Fibroblast of upper back skin (primary cell): ENCODE measurements at places on chromosomes 13 and 19.

DNA sequence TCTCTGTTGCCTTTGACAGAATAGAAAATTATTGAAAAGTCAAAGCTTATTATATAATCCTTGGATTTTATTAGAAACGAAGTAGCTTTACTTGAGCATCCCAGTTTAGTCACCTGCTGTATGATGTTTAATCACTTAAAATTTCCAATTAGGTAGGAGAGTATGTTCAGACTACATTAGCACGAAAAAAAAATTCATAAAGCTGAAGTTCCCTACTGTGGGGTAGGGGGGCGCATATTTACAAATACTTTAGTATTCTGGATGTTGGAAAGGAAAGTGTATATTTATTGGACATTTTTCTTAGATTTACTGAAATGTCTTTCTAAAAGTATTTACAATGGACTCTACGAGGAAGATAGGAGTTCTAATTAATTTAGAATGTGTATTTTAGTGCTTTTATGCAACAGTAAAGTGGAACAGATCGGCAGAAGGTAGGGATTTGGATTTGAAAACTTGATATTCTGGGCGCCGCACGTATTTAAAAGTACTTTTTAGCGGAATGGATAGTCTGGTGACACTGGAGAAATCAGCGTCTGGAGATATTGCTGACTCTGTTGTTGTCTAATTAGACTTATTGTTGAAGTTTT lies 1.9 kb downstream of the CDK8 start:
- peak; percentile 5 for DNase-seq

DNA sequence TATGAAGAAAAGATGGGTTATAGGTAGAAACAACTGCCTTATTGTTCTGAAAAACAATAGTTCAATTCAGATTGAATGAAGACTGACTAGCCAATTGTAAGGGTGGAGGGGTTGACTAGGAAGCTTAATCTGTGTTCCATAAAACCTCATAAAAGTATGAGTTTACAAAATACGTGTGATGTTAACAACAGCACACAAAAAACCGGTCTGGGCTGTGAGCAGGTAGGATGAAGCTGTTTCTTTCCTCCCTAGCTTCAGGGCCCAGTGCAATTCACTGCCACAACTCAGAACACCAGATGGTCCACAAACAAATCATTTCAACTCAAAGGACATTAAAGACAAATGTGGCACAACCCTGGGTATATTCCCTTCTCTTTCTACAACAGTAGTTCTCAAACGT lies 3.2 kb downstream of the OXGR1 start:
- no peak for DNase-seq

- DNase-seq = no peak
Measured at GRCh38 chr13:36954542-36954941, 34.5 kb upstream of the SMAD9 start.

DNA sequence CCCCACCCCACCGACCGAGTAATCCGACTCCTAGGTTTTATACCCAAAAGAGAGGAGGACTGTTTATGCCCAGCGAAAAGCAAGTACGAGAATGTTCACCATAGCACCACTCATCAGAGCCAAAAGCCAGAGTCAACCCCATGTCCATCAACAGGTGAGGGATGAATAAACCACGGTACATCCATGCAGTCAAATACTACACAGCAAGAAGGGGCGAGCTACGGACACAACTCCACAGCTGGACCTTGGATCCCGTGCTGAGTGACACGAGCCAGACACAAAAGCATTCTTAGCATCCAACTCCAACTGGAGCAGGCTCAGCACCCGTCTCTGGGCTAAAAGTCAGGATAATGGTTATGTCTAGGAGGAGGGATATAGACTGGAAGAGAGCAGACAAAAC lies 12.2 kb upstream of the RABAC1 start:
- DNase-seq = no peak

- DNase-seq = no peak
Measured at GRCh38 chr13:102903659-102904407, 58.0 kb downstream of the ERCC5 start.

- DNase-seq = no peak
Measured at GRCh38 chr13:95564733-95565291, 12.3 kb downstream of the CLDN10 start.

DNA sequence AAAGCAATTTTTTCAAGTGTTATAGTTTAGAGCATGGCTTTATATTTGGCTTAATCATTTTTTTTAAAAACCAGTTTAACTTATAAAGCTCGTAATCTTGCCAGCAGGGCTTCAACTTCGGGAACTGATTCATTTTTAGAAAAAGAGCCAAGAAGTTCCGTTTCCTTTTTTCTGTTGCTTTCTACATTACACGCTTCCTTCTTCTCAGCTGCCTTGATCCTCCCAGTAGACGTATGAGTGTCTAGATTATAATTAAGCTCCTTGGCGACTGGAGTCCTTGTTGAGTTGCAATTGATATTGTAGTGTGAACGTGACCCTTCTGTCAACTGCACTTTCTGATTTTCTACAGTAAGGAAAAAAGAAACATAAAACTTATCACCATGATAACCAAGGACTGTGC lies 497.2 kb downstream of the DIAPH3 start:
- peak; percentile 25 for DNase-seq

DNA sequence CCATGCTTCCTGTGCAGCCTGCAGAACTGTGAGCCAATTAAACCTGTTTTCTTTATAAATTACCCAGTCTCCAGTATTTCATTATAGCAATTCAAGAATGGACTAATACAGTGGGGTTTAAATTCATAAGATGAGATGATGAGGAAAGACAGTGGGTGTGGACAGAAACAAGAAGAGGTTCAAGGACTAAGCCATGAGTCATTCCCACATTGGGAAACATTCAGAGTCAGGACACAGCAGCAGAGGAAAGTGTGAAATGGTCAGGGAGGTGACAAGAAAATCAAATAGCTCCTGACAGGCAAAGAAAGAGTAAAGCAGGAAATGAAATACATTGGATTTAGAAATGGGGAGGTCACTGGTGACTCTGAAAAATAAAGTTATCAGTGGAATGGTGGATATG lies 9.1 kb downstream of the ZNF841 start:
- DNase-seq = no peak

- no peak for DNase-seq
Measured at GRCh38 chr19:17303940-17304267, 679 bp upstream of the ABHD8 start.

GRCh38 chr13:44218501-44219240 lies 155.0 kb upstream of the SERP2 start:
- DNase-seq = no peak

DNA sequence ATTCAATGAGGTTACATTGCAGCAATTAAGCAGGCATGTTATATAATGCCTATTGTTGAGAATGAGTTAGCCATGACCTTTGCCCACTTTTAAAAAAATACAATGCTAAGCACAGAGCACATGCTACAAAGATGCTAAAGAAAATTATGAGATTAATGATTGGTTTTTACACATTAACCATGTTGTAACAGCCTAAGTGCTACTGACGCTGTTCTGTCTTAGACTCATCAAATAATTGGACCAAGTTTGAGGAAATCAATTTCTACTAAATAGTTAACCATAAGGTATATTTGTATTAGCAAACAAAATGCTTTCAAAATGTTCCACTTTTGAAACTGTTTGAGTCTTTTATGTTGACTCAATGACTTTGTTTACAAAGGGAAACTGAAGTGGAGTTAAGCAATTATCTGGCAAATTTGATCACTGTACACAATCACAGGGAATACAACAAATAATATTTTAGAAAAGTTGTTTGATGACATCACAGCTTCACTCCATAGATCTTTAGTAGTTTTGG lies 14.3 kb downstream of the MIR17HG start:
- no peak for DNase-seq

- DNase-seq = no peak
Measured at GRCh38 chr19:34120141-34120540, 52.2 kb upstream of the LSM14A start.

GRCh38 chr13:77514336-77514726 lies 21.2 kb upstream of the SCEL start:
- DNase-seq = no peak

GRCh38 chr19:4647676-4648644 lies 8.6 kb downstream of the TNFAIP8L1 start:
- peak; percentile 35 for DNase-seq

DNA sequence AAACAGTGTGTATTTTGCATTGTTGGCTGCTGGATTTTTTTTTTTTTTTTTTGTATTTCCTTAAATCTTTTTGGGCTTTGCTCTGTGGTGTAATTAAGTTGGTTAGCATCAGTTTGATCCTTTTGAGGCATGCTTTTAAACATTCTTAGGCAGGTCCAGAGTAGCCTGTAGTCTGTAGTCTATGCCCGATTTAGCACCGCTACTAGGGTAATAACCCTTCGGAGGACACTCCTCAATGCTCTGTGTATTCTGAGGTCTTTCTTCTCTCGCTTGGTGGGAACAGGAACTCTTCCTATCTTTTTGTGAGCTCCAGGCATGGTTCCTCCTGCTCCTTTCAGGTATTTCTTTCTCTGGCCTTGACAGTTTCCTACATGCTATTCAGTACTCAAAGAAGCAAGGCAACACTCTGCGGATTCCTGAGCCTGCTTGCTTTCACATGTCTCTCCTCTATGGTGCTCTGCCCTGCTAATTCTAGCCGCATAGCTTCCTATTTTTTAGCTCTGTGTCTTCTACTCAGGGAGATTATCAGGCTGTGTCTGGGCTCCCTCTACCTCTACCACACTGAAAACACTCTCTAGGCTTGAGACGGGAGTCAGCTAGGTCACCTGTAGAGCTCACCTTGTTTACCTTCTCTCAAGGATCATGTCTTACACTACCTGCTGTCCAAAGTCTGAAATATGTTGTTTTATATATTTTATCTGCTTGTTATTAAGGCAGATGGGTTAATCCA lies 195.1 kb downstream of the NDFIP2 start:
- DNase-seq = no peak

DNA sequence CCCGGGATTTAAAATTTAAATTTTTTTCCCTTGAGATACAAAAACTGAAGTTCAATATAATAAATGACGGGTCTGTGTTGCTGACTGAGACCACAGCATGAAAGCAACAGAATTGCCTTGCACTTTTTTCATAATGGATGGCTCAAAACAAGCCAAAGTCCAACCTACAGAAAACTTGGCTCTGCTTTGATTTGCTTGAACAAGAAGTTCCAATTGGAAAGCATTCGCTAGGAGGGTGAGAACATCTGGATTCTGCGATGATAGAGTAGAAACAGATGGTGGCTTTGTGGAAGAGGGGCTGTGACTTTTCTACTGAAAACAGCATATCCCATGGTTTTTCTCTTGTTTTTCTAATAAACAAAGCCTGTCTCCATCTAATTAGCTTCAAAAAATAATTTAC lies 46.4 kb downstream of the THSD1 start:
- DNase-seq = peak; percentile 76

GRCh38 chr13:36975172-36975571 lies 24.0 kb downstream of the ALG5 start:
- DNase-seq = no peak

- peak; percentile 58 for DNase-seq
Measured at GRCh38 chr13:20439261-20439660, 86.4 kb downstream of the CRYL1 start.

- DNase-seq = no peak
Measured at GRCh38 chr19:48436586-48436985, 9.2 kb upstream of the GRWD1 start.

GRCh38 chr19:49904136-49904535 lies 7.4 kb upstream of the IL4I1 start:
- DNase-seq = no peak

DNA sequence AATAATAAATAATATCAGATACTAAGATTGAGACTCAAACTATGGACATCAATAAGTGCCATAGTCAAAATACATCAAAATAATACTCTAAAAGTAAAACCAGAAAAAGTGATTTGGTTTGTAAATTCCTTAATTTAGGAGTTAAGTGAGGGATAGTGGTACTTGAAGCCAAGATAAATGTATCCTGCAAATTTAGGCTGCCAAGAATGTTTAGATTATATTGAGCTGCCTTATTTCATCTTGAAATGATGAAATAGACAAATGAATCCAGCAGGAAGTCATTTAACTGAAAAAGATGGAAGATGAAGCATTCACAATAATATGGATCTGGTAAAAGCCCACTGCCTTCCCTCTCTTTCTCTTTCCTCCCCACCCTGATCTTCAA lies 112.3 kb downstream of the LRCH1 start:
- DNase-seq = no peak

DNA sequence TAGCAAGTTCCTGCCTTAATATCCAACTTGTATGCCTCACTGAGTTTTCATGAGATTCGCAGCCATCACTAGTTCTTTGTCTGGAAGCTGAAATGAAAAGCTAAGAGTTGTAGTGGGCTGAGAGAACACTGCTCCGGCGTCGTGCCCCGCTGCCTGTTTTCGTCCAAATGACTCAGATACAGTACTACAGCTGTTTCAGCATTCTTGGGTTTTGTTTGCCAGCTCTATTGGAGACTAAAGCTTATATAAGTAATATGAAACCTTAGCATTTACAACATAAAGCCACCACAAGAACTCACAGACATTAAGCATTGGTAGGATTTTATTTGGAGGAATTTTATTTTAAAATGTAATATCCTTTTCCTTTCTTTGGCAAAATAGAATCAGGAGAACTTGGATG lies 299.7 kb downstream of the DLEU7 start:
- peak; percentile 93 for DNase-seq

DNA sequence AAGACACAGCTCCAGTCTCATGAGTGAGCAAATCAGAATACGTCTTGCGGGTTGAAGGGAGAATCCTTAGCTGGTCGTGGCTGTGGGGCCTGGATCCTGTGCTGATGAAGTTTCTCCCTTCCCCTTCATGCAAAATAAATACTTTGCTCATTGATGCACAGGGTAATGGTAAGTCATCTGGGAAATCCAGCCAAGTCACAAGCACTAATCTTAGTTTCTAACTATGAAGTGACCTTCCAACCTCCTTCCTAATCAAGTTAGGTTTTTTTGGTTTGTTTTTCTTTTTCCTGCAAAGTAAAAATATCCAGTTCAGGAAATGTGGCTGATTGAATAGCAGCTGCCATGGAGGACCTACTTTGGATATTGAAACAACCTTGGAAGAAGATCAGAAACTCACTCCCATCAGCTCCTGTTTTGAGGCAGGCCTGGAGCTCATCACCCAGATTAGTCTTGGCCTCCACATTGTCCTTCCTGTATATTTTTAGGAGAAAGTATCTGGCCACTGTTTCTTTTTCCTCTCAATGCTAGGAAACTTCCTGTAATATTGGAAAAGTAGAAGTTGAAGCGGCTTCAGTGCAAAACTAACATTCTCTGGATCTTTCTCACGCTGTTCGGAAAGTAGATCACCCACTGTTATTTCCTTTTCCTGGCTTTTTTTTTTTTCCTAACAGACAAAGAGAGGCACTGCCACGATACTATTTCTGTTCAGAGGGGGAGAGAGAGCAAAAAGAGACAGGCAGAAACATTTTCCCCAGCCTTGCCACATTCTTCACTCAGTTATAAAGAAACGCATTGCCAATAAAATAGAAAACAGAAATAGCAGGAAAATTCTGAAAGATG lies 12.3 kb upstream of the ARL11 start:
- DNase-seq = no peak

- no peak for DNase-seq
Measured at GRCh38 chr19:814152-815078, 7.3 kb downstream of the PLPPR3 start.

DNA sequence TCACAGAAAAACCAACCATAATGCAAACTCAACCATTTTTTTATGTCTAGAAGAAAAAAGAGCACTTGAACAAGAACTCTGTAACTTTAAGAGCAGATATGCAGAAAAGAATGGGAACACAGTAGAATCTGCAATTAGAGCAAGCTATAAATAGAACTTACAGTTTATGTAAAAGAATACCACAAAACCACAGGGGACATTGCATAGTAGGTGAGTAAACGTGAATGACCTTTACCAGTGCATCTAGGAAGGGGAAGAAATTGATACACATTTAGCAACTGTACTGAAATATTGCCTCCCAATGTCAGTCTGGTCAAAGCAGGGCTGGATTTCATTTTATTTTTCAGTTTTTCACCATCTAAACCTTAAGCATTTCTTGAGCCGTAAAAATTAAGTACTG lies 242.2 kb upstream of the EDNRB start:
- DNase-seq = peak; percentile 86
